GM18507 (cell line): ENCODE measurements at places on chromosomes 12 and 14.

GRCh38 chr14:51897791-51898355 is 37.5 kb downstream of the GNG2 start:
- DNase-seq = no peak

DNA sequence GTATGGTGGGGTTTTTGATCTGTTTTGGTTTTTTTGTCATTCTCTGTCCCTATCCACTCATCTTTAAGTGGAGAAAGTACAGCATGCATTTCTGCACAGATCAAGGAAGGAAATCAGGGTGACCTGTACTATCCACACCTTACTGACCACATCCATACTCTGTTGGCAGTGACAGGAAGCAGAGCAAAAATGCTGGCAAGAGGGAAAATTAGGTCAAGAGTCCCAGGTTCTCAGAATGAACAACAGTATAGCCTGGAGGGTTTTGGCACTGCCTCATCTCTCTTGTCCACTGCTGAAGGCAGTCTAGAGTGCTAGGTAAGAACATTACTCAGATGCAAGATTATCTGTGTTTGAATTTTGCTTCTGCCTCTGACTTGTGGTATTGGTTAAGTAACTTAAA is 70.7 kb downstream of the TAOK3 start:
- DNase-seq = no peak

DNA sequence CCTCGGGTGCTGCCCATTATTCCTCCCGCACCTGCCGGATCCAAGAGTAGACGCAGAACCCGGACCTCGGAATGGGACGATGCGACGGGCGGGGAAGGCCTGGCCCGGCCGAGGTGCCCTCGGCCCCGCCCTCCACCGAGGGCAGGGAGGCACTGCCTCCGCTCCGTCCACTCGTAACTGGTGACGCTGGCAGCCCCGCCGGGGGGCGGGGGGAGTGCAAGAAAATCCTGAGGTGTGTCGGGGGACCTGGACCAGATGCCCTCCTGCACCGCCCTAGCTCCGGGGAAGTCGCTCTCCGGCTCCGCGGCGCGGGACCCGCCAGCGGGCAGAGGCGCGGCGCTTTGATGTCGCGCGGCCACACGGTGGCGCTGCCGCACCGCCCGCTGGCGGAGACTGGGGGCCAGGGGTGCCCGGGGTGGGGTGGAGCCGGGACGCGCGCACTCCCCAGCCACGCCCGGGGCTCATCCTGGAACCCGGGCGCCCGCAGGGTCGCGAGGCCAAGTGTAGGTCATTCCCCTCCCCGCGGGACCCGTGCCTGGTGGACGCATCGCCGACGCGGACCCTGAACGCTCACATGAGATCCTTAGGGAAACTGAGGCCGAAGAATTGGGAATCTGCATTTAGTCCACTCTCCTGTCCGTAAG is 202.8 kb downstream of the TTC8 start:
- peak; percentile 76 for DNase-seq

GRCh38 chr14:104974146-104974541 is 4.0 kb downstream of the AHNAK2 start:
- no peak for DNase-seq

GRCh38 chr12:57224973-57225679 is 4.4 kb upstream of the SHMT2 start:
- no peak for DNase-seq

GRCh38 chr12:59388176-59388575 is 207.7 kb upstream of the SLC16A7 start:
- no peak for DNase-seq

DNA sequence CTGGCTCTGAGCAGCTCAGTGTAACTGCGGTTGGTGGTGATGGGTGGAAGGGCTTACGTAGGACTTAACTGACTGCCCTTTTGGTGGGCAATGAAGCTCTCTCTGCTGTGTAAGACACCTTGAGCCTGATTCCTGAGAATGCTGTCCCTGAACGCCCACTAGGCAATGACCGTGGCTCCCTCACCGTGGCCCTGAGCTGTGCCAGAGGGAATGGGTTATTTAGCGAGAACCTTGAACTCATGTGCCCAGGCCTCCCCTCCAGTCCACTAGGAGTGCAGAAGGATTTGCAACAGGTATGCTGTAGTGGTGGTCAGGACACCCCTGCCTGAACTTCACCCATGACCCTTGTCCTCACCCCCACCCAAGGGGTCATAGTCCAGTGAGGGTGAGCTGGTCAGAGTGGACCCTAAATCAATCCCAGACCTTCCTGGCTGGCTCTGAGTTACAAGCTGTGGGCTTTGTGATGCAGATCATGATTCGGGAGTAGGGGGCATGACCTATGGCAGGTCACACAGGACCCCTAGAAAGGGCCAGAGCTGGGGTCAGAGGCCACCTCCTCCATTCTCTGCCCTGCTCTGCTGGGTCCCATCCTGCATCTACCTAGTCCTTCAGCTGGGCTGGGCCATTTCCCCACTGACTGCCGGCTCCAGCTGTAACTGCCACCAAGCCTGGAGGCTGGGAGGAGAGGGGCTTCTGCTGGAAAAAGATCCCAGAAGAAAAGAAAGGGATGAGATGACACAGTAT is 14.5 kb upstream of the ANKRD33 start:
- no peak for DNase-seq

DNA sequence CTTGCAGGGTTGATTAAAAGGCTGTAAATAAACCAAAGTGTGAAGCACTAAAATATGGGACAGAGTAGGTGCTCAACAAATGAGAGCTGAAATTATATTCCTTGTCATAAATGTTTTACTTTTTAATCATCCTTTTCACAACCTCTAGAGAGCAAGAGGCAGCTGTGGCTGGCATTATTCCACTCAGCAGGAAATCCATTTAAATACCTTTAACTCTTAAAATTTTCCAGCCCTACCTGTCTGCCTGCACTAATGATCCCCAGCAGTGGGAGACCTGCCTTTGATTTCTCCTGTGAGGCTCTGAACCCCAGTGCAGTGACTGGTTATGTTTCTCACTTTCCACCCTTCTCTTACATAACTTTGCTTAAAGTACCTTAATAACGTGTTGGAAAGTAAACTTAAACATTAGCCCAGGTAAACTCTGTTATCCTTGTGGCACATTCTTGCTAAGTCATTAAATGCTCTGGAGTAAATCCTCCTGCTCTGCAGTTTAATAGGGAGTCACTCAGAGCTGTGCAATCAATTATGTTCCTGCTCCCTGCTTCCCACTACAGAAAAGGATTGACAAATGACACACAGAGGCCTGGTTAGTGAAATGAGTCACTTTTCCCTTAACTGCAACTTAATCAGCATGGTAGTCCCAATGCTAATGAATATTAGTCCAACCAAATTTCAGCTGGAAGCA is 755.7 kb upstream of the USP15 start:
- no peak for DNase-seq

GRCh38 chr14:64561631-64562030 is 11.9 kb downstream of the PPP1R36 start:
- DNase-seq = no peak

GRCh38 chr12:56801661-56802622 is 38.8 kb downstream of the HSD17B6 start:
- DNase-seq = no peak

- no peak for DNase-seq
Measured at GRCh38 chr14:23017091-23017490, 7.1 kb upstream of the C14orf93 start.

- no peak for DNase-seq
Measured at GRCh38 chr12:47190271-47190750, 110.6 kb upstream of the AMIGO2 start.

- DNase-seq = no peak
Measured at GRCh38 chr14:77657280-77657679, 40.8 kb upstream of the SPTLC2 start.

- DNase-seq = no peak
Measured at GRCh38 chr12:86914721-86915120, 658.5 kb upstream of the MGAT4C start.

GRCh38 chr14:71286126-71286525 is 378.9 kb downstream of the PCNX1 start:
- no peak for DNase-seq

GRCh38 chr14:102150744-102151143 is 11.0 kb downstream of the WDR20 start:
- DNase-seq = no peak

DNA sequence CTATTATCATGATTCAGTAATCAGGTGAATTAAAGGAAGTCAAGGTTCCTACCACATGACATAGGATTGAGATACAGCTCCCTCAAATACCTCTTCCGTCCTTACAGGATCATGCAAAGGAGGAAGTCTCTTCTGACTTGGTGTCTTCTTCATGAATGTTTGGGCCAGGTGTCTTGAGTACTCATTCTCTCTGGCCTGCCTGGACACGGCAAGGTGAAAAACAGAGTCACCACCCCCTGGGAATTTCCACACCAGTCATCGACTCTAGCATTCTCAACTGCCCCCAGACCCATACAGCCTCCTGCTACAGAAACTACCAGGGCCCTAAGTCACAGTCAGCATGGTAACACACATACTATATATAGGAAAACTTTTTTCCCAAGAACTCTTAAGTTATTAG is 44.9 kb upstream of the LTBP2 start:
- DNase-seq = no peak

GRCh38 chr12:22275843-22276242 is 58.7 kb downstream of the ST8SIA1 start:
- no peak for DNase-seq

DNA sequence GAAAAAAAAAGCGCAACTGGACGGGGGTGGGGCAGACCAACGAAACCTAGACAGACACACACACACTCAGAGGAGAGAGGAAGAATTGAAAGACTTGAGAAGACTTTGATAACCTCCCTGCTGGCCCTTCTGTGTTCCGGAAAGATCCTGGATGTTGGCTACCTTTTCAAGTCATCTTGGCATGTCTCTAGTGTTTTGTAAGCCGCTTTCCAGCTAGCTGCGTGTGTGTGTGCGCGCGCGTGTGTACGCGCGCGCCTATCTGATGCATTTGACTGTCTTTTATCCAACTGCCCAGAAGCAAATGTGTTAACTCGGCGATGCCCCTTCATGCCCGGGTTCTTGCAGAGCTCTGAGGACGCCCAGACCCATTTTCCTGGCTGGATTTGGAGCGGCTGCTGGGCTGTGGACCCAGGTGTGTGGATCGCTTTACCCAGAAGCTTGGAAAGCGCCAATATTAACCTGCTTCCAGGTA is 664 bp downstream of the LRFN5 start:
- DNase-seq = no peak

GRCh38 chr12:38175538-38175937 is 141.0 kb upstream of the ALG10B start:
- DNase-seq = no peak
